Activated T-cell treated with anti-CD3 and anti-CD28 coated beads, Interleukin-2, amount 50 U/mL, for 72 hours (primary cell): ENCODE measurements at places on chromosomes 4 and X. TPM values are rescaled to one million over a fixed set of nuclear protein-coding genes. Genes with fewer than 3 reads are reported as not detected.
A peak's percentile ranks its signal among the peaks of the same experiment; 100 is the strongest.

PLXNB3 gene
- 1.7 TPM for total RNA-seq

DNA sequence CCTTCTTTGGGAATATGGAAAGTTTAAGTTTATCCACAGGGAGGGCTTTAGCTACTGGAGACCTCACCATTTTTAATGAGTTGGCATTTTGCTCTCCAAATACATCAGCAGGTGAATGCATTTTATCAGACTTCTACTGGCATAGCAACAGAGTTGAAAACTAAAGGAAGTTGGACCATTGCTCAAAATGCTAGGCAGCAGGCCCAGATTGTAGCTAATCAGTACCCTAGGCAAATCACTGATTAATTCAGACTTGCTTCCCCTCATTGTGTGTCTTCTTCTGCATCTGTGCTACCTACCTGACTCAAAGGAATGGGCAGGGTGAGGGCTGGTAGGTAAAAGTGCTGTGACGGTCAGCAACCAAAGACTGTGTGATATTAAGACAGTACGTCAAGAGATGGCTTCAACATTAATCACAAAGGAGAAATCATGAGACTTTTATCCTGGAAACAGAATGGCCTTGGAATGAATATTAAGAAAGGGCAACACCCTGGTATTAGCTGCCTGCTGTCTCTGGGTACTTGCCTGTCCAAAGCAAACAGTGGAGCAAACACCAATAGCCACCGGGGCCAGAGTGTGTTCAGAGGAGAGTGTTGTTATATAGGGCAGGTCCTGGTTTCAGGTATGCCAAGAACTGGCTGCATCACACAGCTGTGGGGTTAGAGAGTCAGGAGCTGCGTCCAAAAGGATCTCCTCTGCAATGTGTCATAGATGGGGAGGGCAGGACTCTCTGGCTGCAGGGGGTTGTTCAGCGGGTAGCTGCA, 17.1 kb upstream of the SMIM20 start:
- no peak overlapping the region for H3K27ac ChIP-seq
- H3K4me1 ChIP-seq, result peaks cover 14% of the 10 kb centered on the region
- H3K27me3 ChIP-seq, result no peaks in the 10 kb centered on the region
- H3K4me3 ChIP-seq, result no peak overlapping the region
- H3K36me3 ChIP-seq, result no peaks in the 10 kb centered on the region

DNA sequence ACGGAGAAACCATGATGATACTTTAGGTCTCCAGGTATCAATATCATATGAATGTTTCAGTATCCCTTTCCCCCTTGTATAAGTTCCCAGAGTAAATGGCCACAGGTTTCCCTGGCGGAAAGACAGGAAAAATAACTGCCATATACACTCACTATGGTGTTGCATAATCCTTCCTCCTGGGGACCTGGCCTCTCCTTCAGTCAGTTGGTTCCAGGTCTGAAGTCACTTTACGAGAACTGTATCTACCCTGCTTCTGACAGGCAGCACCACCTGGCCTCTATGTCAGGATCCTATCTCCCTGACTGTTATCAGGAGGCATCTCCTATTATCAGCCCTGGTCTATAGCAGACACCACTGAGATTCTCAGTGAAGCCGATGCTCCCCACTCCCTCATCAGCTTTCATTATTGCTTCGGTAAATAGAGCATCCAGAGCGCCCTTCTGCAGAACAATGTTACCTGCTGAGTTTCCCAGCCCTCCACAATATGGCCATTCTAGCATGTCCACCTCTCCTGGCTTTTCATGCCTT, 22.6 kb downstream of the HAUS3 start:
- no peaks in the 10 kb centered on the region for H3K36me3 ChIP-seq
- no peak for DNase-seq
- no peak overlapping the region for H3K4me3 ChIP-seq
- no peak overlapping the region for H3K27ac ChIP-seq
- H3K4me1 ChIP-seq, result peaks cover 6% of the 10 kb centered on the region
- no peaks in the 10 kb centered on the region for H3K27me3 ChIP-seq

GRCh38 chrX:102745857-102746584, 25.5 kb downstream of the GPRASP3 start:
- peaks cover 26% of the 10 kb centered on the region for H3K27me3 ChIP-seq
- H3K36me3 ChIP-seq, result no peaks in the 10 kb centered on the region
- DNase-seq, result peak; percentile 15

GRCh38 chrX:72176981-72177380, 4.6 kb upstream of the PIN4 start:
- H3K27ac ChIP-seq, result no peak overlapping the region
- DNase-seq, result no peak
- no peak overlapping the region for H3K4me3 ChIP-seq
- H3K27me3 ChIP-seq, result no peaks in the 10 kb centered on the region
